ENCODE measurements at places on chromosomes 6 and 20. TPM values are rescaled to one million over a fixed set of nuclear protein-coding genes. Genes with fewer than 3 reads are reported as not detected.

DNA sequence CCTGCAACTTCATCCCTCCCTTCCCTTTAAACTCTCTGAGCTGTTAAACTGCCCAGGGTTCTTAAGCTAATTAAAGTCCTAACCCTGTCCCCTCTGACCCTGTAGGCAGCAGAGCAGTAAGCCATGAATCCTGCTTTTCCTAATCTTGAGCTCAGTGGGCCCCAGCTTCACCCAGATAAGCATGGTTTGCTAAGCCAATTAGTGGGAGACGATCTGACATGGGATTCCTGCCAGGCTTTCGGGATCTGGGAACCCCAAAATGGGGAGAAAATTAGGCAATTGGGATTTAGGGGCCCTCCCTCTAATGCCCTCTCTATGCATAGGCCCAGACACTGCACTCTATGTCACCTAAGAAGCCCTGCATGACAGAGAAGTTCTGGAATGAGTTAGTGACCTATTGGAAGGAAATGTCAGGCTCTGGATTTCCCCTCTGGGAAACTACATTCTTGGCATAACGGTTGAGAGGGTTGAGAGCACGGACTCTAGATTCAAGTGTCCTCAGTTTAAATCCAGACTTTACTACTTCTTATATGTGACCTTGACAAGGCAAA lies 4.6 kb downstream of the XKR7 start:
- DNase-seq: no peak

- no peak for DNase-seq
Observed at GRCh38 chr6:24906314-24906713, 29.4 kb downstream of the RIPOR2 start.

DNA sequence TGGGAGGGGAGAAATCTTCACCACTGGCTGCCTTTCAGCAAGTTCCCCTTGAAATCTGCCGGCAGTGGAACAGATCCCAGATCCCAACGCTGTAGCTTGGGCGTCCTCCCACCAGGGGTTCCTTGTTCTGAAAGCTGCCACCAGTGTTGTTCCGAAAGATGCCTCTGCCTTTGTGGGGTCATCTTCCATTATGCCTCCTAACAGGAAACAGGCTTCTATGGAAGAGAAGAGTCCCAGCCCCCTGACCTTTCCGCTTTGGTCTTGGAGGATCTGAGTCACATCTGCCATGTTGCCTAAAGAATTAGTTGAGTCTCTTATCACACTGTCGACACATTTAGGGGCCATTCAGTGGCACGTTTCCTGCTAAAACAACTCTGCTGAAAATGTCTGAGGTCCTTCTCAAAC lies 57.5 kb upstream of the NFATC2 start:
- DNase-seq: no peak

KIAA0408 gene
- 3.0 TPM for total RNA-seq
